ENCODE measurements at places on chromosomes 1 and 21.

GRCh38 chr1:44260792-44261170, 47.5 kb downstream of the DMAP1 start:
- no peak for DNase-seq

DNA sequence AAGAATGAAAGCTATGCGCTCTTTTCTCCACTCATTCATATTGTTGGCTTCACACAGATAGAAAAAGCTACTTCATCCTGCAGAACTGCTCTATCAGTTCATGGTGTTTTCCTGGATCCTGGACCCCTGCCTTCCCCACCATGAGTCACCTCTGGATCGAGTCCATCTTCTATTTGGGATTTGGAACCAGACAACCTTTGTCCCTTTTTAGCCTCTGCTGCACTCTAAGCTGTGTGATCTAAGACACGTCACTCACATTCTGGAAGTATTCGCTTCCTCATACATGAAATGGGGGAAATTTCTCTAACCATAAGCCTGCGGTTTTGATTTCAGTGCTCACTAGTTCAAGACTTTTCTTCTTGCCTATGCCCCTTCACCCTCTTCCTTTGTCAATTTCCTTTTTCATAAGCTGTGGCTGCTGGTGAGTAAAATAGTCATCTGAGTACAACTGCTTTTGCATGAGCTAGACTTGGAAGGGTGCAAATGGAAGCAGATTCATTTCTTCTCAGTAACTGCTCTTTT, 14.1 kb upstream of the DEGS1 start:
- DNase-seq, result peak; percentile 98

DNA sequence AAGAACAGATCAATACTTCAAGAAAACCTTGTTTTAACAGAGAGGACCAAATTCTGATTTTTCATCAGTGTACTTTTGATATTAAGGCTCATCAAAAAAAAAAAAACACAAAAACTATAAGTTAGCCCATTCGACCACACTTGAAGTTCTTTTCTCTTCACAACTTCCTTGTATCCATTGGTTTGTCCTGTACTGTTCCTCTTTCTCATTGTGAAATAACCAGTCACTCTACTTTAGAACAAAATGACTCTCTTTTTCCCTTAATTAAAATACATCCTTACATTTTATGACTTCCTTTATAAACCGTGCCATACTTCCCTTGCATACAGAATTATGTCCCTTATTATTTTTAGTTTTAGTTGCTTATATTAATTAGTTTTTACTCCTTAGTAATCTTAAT, 8.4 kb downstream of the QSOX1 start:
- no peak for DNase-seq

GRCh38 chr1:238465449-238465848, 574.7 kb upstream of the ZP4 start:
- DNase-seq, result no peak

- DNase-seq, result no peak
Measured at GRCh38 chr1:32082022-32082421, 9.3 kb downstream of the TMEM39B start.

- no peak for DNase-seq
Measured at GRCh38 chr1:230977761-230978490, 735 bp downstream of the TTC13 start.

DNA sequence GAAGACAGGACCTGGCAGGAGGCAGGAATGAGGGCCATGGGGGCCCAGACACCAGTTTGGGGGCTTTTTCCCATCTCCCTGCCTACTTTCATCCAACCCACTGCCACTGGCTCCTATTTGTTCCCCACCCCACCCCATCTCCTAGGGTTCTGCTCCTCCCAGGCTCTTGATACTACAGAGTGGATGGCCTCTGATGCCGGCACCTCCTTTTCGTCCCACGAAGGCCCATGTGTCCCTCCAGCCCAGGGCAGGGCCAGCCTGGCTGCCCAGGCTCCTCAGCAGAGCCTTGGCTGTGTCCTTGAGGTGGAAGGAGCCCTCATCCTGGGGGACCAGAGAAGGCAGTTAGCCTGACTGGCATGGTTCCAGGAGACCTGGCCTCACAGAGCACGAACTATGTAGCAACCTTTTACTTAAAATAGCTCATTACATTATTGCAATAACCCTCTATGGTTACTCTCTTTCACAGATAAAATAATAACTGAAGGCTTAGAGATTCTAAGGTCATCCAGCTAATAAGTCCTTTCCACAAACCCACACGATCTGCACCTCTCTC, 3.5 kb downstream of the POMGNT1 start:
- DNase-seq, result no peak

DNA sequence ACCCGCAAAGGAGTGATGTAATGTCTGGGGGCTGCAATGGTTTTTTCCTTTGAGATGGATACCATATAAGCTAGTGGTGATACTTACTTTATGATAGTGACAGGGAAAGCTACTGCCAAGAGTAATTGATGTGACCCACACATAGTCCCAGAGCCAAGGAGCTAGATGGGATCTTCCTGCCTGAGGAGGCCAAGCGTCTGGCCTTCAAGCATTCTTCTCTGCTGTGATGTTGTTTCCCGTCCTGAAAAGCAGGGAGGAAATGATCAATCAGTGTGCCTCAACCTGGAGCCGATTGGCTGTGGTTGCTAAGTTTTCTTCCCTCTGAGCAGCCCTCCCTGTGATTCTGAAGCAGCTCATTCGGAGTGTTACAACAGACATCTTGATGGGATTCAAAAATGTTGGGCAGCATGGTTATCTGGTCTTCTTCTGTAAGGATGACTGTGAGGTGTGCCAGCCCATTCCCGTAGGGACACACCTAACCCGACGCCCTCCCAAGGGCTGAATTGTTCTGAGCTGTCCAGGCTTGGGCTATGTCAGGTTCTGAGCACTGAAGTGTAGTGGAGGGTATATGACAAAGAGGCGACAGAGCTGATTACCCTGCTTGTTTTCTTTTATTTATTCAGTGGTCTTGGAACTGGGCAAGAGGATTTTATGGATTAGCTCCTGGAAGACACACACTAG, 56.7 kb downstream of the UCK2 start:
- no peak for DNase-seq

- DNase-seq, result no peak
Measured at GRCh38 chr1:17061486-17061885, 7.7 kb upstream of the SDHB start.

DNA sequence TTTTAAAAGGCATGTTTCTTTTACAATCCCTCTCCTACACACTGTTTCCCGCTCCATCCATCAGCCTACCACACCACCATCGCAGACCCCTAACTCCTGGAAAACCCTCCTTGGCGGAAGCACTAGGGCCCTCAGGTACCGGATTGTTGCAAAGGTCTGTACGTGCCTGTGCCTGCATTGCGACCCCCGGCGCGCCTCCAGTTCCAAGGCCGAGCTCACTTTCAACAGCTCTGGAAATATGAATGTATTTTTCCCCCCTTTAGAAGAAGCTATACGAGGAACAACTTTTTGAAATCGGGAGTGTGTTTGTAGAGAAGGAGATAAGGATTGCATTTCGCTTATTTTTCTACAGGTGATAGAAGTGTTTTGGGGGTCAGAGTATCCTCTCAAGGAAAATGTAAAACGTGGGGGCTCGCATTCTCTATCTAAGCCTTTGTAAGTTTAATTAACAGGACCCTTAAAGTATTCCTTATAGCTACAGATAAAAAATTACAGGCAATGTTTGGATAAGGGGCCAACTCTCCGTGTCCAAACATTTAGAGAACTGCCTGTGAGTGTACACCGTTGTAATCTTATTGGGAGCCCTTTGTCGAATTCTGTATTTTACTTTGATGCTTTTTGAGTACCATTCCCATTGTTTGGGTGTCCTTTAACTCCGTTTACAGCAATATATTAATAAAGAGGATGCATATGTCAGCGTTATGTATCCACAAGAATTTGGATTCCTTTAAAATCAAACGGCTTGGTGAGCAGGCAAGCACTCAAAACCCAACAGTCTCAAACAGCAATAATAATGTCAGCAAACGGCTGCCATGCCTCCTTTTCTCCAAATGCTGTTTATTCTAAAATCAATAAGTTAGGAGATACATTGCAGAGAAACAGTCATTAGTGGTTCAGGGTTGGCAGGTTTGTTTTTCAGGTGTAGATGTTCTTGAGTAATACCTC, 5.9 kb downstream of the PRRX1 start:
- DNase-seq, result no peak

- DNase-seq, result no peak
Measured at GRCh38 chr1:158323866-158324265, 7.5 kb downstream of the CD1B start.

DNA sequence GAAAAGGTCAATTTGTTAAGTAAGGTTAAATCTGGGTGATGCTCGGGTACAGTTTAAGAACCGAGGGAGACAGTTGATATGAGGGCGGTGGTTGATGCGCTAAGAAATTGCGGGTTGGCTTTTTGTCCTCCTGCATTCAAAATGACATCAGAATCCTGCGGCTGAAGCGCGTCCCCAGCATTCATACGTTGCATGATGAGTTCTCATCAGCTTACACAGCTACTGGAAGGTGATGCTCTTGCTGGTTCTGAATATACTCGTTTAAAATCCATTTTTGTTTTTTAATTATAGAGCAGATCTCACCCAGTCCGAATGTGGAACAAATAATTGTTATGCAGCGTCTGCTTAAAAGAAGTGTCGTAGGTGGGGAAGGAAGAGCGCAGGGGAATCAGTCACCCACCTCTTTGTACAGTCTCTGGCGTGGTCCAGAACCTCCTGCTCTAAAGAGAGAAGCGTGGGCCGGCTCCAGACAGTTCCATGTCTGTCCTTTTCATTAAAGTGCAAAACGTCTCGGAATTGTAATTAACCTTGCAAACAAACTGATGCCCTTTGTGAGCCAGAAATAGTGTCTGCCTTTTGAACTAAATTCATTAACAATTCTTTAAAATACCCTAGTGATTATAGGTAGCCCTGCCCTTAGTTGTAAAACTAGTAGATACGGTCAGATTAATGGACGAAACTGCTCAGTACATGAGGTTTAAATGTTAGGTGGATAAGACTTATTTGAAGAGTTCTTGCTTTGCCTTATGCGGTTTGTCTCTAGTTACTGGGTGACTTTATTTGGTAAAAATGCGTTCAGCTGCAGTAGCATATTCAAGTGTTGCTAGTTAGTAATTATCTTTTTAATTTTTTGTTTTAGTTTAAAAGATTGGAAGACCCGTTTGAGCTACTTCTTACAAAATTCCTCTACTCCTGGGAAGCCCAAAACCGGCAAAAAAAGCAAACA, 741 bp downstream of the RGS2 start:
- DNase-seq, result no peak

- DNase-seq, result no peak
Measured at GRCh38 chr1:14065486-14065885, 365.5 kb downstream of the PRDM2 start.

- no peak for DNase-seq
Measured at GRCh38 chr1:180278596-180279395, 48.7 kb downstream of the LHX4 start.

GRCh38 chr1:180387413-180387812, 115.0 kb downstream of the ACBD6 start:
- no peak for DNase-seq
